Stimulated activated CD8-positive, alpha-beta memory T cell treated with anti-CD3 and anti-CD28 coated beads, Interleukin-15, amount 100 ng/mL, for 4 hours (primary cell): ENCODE measurements at places on chromosomes 3 and 15.

DNA sequence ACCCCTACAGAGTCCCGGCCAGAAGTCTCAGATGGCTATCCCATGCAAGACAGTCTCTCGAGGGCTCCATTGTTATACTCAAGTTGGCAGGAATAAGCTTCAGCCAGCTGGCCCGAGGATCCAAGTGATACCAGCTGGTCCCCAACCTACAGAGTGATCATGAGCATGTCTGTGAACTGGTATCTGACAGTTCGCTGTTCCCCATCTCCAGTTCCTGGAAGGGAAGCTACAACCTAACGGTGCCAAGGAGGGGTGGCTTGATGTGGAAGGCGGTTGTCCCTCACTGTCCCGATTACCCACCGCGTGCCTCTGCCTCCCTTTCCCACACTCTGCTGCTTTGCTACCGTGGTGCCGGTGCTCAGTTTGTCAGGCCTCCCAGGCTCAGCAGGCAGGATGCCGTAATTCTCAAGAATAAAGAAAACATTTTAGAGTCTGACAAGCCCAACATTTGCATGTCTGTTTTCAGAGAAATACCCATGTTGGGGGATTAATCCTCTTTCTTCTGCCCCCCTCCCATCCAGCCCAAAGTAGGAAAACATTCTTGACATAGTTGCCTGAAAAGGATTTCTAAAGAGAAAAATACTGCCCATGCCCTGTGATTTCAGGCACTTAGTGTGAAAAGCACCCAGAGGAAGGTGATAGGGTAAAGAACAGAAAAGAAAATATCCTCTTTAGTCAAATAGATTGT lies 49.4 kb upstream of the HES1 start:
- DNase-seq: no peak

DNA sequence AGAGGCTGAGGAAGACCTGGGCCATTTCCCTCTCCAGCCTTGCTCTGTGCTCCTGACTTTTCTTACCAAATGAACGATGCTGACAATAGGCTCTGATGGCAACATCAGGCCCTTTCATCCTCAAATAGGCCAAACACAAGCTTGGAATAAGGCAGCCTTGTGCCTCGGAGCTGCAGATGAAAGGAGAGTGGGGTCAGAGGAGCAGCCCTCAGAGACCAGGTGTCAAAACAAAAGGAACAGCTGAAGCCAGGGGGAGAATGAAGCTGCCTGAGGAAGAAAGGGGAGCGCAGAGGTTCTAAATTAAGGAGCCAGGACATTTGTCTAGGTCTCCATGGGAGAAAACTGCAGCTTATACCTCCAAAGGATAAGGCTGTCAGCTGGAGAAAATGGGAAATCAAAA lies 5.1 kb downstream of the BFSP2 start:
- DNase-seq: no peak

- no peak for DNase-seq
These were observed 4.9 kb downstream of the CHDH start for GRCh38 chr3:53841296-53841695.

GRCh38 chr3:56291244-56291680 lies 177.0 kb downstream of the ERC2 start:
- DNase-seq: no peak

DNA sequence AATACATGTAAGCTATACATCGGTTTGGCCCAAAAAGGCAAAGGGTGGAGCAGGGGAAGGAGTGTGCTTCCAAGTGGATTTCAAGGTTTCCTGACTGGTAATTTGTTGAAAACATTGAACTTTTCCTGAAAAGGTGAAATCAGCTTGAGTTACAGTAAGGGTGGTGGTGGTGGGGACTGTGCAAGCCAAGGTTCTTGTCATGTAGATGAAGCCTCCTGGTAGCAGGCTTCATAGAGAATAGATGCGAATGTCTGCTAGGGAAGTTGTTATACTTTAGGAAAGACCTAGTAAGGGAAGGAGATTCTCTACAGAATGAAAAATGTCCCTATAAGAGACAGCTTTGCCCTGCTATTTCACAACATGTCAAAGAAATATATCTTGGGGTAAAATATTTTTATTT lies 528.2 kb upstream of the CBLB start:
- DNase-seq: no peak

DNA sequence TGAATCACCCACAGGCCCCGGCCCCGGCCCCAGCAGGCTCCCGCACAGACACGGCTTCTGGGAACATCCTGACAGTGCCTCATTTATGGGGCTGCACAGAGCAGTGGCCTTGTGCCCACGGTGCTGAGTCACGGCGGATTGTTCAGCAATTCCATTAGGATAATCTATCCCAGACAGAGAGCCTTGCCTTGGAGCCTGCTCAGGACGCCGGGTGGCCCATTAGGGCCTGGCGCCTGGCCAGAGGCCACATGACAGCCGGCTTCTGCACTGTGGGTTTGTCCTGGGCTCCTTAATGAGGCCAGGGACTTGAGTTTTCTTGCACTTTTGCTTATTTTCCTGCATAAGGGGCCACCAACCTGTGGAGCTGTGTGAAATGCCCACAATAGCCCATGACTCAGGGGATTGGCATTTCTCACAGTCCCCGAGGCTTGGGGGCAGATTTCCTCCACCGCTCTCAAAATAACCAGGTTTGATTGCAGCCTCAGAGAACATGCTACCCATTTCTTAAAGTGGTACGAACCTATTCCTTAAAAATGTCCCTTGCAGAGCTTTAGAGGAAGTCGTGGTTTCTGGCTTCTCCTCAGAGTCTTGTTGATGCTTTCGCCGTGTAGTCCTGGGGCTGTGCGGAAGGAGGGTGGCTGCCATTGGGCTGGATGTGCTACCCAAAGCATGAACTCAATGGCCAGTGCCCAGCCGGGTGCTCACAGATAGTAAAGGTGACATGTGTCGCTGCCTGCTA lies 19.0 kb downstream of the SYNM start:
- DNase-seq: no peak

DNA sequence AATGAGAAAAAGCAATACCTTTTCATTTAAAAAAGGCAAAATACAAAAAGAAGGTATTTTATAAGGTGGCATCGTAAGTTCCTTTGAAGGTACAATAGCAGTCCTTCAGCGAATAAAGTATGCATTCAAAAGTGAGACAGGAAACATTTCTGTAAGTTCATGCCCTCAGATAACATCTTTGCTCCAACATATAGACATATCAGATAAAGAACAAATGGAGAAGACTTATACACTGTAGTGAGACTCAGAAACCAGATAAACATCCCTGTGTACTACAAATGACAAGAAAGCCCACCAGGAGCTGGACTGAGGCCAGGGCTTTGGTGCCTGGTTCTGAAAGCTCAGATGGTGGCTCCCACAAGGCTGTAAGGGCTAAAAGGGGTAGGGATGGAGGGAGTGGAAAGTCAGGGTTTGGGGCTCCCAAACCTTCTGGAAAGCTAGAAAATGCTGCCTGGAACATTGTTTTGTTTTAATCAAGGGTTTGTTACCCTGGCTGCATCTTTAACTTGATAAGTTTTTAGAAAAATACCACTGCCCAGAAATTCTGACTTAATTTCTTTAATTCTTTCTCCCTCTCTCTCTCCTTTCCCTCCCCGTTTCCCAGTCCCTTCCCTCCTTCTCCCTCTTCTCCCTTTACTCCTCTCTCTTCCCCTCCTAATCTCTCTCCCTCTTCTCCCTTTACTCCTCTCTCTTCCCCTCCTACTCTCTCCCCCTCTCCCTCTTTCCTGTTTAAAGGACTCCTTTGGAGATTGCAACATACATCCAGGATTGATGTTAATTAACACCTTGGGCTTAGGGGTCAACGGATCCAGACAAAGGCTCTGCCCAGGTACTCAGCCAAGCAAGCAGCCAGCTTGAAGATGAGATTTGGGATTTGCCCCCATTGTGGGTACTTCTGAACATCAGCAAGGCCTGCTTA lies 126.1 kb downstream of the AQP9 start:
- DNase-seq: no peak

- DNase-seq: no peak
These were observed 60.2 kb downstream of the SLTM start for GRCh38 chr15:58873267-58873666.

DNA sequence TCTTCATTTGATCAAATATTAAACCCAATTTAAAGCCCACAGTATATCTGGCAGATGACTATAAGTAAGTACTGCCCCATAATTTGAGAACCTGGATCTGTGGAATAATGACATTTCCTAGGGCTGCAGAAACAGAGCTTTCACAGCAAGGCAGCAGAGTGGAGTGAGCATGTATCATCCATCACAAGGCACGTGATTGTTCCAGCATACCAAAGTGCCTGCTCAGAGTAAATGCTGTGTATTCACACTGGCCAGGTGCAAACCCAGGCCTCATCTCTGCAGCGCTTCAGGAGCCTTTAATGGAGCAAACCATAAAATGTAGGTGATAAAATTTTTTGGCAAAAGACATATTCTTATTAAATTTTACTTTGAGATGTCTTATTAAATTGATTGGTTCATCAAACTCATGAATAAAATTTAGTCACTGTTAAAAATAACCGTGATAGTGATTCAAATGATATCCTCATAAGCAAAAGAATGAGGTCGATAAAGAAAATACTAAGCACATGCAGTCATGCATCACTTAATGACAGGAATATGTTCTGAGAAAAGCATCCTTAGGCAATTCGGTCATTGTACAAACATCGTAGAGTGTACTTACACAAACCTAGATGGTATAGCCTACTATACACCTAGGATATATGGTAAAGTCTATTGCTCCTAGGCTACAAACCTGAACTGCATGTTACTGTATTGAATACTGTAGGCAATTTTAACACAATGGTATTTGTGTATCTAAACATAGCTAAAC lies 99.3 kb upstream of the SLC24A5 start:
- no peak for DNase-seq

DNA sequence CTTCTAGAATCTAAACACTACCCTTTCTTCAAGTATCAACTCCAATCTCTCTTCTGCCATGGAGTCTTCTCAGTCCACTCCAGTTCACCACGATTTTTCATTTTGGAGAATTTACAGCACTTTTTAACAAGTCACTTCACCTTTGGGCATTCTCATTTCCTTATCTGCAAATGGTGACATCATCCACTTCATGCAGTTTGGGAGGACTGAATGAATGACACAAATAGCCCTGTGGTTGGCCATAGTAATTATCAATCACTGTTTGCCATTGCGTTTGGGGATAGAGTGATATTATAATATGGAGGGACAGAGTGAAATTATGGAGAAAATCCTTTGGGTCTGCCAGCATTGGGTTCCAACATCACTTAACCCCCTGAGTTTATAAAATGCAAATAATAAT lies 38.0 kb upstream of the TM4SF1 start:
- DNase-seq: no peak

- DNase-seq: no peak
These were observed 12.8 kb downstream of the LACTB start for GRCh38 chr15:63134245-63134985.

DNA sequence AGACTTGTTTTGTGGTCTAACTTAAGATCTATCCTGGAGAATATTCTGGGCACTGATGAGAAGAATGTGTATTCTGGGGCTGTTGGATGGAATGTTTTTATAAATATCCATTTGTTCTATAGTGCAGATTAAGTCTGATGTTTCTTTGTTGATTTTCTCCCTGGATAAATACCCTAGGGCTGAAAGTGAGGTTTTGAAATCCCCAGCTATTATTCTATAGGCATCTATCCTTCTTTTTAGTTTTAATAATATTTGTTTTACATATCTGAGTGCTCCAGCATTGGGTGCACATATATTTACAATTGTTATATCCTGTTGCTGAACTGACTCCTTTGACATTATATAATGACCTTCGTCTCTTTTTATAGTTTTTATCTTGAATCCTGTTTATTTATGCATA lies 42.9 kb downstream of the GALK2 start:
- no peak for DNase-seq

DNA sequence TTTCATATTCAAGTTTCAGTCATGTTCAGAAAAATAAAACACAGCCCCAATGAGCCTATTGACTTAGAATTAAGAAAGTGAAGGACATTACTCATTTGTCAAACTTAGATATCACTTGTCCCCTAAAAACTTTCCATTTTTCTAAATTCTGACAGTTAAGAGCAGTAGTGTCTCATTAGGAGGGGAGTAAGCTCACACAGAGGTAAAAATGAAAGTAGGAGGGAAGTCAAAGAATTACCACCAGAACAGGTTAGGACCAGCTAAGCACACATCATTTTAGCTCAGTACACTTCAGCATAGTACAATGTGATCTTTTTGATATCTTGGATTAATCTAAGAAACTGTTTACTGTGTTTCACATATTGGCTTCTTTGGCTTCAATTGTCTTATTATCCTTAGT lies 64.3 kb downstream of the OSTN start:
- DNase-seq: no peak

- DNase-seq: no peak
These were observed 63.4 kb upstream of the ANKRD28 start for GRCh38 chr3:15861163-15861562.

GRCh38 chr3:172323894-172324610 lies 124.2 kb downstream of the GHSR start:
- no peak for DNase-seq

GRCh38 chr3:102125994-102126368 lies 276.7 kb downstream of the NFKBIZ start:
- no peak for DNase-seq

DNA sequence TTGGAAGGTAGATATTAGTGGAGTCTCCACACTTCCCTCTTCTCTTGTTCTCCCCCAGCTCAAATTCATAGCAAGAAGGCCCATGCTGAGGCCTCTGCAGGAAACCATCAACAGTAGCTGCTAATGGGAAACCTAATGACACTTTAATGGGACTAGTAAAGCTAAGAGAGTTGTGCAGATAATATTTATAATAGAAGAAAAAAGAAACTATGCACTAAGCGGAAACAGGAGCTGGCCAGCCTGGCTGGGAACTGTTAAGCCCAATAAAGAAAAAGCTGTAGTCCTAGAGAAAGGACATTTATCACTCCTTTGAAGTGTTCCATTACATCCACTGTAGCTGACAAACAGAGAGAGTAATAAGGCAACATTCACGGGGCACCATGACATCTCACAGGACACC lies 229.6 kb downstream of the IGSF11 start:
- DNase-seq: no peak

DNA sequence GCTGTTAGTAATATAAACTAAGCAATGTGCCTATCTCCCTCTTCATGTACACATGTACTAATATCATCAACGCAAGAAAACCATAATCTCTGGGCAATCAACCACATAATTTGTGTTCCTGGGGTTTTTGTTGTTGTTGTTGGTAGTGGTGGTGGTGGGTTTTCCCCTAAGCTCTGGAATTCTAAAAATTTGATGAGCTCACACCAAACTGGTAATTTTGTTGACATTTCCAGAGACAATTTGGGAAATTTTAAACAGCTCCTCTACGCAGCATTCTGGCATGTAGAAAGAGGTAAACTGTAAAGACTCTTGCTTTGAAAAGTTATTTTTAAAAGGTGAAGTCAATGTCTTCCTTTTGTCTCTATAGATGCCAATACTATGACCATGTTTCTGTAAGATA lies 126.7 kb downstream of the IGSF11 start:
- no peak for DNase-seq

- DNase-seq: no peak
These were observed 60.4 kb downstream of the PLAAT1 start for GRCh38 chr3:193301433-193301832.

- no peak for DNase-seq
These were observed 22.4 kb downstream of the IGDCC3 start for GRCh38 chr15:65355173-65355987.

DNA sequence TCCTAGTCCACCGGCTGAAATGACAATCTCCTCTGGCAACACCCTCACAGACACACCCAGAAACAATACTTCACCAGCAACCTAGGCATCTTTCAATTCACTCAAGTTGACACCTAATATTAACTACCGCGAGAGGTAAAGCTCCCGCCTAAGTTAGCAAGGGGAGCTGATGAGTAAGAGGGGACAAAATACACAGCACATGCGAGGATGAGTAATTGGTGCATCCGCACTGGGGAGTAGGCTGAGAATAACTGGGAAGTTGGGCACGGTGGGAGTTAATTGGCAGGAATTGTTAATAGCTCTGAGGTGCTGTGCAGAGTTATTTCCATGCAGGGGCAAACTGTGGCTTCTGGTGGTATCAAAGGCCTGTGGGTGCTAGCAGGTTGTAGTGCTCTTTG lies 14.5 kb upstream of the PLD1 start:
- DNase-seq: no peak
